ENCODE measurements at places on chromosomes 11 and 22. TPM values are rescaled to one million over a fixed set of nuclear protein-coding genes. Genes with fewer than 3 reads are reported as not detected.

DNA sequence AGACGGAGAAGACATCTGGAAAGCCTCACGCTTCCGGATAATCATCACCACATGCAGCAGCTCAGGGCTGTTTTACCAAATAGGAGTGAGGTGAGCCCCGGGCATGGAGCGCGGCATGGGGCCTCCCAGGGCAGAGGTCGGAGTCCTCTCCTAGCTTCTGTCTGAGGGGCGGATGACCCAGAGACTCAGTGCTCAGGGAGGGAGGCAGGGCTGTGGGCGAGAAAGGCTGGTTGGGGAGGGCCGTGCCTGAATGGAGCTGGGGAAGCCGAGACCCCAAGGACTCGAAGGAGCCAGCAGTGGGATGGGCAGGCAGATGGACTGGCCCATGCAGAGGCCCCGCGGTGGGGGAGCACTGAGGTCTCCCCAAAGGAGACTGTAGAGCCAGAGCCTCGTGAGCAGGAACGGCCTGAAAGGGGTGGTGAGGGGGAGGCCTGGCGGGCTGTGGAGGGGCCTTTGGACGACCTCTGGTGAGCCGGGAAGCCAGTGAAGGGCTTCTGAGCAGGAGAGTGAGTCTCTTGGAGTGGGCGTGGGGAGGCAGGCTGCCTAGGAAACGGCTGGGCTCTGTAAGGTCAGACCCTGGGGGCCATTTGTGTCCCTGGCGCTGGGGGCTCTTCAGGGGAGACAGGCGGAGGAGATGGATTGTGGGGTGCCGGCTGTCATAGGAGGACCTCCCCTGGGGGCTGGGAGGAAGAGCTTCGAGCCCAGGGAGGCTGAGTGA, 24.7 kb upstream of the PANX2 start:
- no peaks in the 10 kb centered on the region for H3K27me3 ChIP-seq
- DNase-seq = no peak
- peaks cover 6% of the 10 kb centered on the region for H3K4me1 ChIP-seq
- H3K4me3 ChIP-seq = no peak overlapping the region

DNA sequence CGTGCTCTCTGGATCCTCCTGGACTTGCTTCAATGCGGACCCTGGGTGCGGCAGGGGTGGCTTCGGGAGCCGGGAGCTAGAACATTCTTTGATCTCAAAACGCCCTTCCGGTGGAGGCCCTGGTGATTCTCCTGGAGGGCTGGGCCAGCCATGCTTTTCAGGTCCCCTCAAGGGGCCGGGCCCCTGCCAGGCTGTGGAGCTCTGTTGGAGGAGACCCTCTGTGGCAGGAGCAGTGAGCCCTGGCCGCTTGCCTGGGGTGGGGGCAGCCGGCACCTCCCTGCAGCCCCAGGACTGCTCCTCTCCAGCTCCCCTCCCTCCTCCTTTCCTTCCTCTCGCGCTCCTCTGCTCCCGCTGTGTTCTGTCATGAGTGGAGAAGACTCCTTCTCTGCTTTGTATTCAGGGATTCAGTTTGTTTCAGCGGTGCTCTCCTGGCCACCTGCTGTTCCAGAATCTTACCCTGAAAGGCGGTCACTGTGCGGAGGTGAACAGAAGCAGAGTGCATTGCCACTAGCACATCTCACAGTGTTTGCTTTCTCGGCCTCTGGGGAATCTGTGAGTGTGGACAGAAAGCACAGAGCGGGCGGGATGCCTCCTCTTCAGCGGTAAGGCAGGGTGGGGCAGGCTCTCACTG, 289.1 kb downstream of the TBC1D22A start:
- no peak overlapping the region for H3K27ac ChIP-seq
- H3K4me1 ChIP-seq = no peaks in the 10 kb centered on the region
- H3K27me3 ChIP-seq = no peaks in the 10 kb centered on the region
- H3K36me3 ChIP-seq = peaks cover 50% of the 10 kb centered on the region
- DNase-seq = peak; percentile 47
- H3K4me3 ChIP-seq = no peak overlapping the region

Gene CALCB
- 0.23 TPM for total RNA-seq

DNA sequence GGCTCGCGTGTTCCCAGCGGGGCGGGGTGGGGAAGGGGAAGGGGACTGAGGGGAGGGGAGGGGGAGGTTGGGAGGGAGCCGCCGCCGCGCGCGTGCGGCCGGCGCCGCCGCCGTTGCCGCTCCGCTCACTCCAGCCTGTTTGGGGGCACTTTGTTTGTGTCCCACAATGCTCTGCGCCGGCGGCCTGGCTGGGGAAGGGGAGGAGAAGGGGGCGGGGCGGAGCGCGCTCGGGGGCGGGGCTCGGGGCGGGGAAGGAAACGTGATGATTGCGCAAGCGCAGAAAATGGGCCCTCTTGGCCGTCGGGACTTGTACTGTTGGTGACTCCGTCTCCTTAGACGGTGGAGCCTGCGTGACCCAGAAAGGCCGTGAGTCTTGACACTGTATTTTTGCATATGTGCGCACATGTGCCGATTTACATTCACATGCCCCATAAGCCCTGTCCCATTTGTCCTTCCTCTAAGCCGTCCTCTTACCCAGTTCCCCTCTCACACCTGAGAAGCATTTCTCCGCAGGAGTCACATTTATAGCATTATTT, at the start of gene ZBTB44:
Gene ZBTB44, minus strand, starts transcription at position 168 of the 536 bp plus-strand sequence. CDS start 53,044 bp downstream, outside the sequence.
- H3K4me1 ChIP-seq = peaks cover 50% of the 10 kb centered on the region
- H3K27ac ChIP-seq = peak within 1 kb of the TSS; percentile 98
- H3K4me3 ChIP-seq = peak within 1 kb of the TSS; percentile 95
- DNase-seq = peak; percentile 97
- no peaks in the 10 kb centered on the region for H3K36me3 ChIP-seq
